Stimulated activated CD8-positive, alpha-beta memory T cell treated with anti-CD3 and anti-CD28 coated beads, Interleukin-4, amount 100 ng/mL, for 1 hour (primary cell): ENCODE measurements at places on chromosomes 2 and 18.

- no peak for DNase-seq
Observed at GRCh38 chr2:68980956-68981355, 6.5 kb downstream of the GKN1 start.

- no peak for DNase-seq
Observed at GRCh38 chr18:74963820-74964446, 245.0 kb downstream of the PTGR3 start.

GRCh38 chr2:129975016-129975774 lies 4.3 kb upstream of the RAB6C start:
- DNase-seq, result no peak

DNA sequence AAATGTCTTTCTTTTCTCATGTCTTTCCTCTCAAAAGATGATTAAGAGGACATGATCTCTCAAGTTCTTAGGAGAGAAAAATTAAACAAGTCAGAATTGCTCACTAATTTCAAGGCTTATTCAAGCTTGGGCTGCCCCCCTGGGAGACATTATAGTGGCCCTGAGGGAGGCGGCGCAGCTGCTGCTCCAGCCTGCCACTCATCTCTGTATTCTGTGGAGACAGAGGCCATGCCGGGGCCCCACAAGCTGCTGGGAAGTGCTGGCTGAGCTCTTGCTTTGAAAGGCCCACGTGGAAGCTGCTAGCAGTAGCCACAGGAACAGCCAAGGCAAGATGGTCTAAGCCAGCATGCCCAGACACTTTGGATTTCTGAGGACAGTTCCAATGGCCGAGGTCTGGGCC lies 267.4 kb downstream of the LNPK start:
- DNase-seq, result no peak

GRCh38 chr2:149902081-149902480 lies 314.5 kb upstream of the MMADHC start:
- no peak for DNase-seq

- no peak for DNase-seq
Observed at GRCh38 chr2:157443795-157444640, at the start of gene CYTIP. Gene CYTIP (minus strand): TSS chr2:157444089. CDS start chr2:157444020, 69 bp downstream.
